ENCODE measurements at places on chromosomes 2 and 18.

DNA sequence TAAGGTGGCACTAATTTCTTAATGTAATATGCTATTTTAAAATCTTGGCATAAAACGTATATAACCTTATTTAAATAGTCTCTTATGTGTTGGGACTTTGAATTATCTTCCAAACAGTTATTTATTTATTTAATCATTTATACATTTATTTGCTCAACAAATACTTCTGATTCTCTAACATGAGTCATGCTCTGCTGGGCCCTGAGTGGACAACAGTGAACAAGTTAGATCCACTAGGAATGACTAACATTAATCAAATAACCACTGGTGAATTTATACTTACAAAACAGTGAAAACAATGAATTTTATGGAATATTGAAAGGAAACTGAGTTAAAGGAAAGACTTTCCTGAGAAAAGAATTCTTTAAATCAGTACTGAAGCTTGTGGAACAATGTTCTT is 1257.2 kb upstream of the CHAC2 start:
- no peak for DNase-seq

DNA sequence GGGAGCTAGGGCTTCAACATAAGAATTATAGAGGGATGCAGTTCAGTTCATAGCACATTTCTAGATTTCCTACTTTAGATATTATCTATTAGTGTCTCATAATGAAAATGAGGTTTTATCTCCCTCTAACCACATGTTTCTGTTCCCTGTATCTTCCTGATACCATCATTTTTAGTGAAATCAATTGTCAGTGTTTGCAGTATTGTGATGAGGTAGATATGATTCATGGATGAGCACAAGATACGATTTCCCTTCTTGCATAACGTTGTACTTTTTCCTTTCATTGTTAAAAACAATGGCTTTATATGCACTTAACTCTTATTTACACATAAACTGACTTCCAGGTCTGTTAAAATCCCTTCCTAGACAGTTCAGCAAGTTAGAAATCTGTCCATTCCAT is 211.4 kb downstream of the ZBTB7C start:
- DNase-seq, result no peak

GRCh38 chr2:62586981-62587380 is 81.0 kb upstream of the TMEM17 start:
- no peak for DNase-seq

DNA sequence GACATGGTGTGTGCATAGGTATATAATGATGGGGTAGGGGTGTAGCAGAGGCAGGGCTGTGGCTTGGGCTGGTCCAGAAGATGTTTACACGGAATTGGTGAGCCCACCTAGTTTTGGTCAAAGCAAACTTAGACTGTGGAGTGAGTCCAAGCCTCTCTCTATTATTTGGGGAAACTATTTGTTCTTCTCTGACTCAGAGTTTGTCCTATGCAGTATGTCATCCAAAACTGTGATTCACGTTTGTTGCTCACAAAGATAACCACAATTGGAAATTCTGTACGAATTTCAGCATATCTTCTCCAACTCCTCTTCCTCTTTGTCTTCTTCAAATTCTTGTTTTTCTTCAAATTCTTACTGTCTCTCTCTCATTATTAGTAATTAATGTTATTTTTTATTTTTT is 292.9 kb downstream of the XIRP2 start:
- no peak for DNase-seq

DNA sequence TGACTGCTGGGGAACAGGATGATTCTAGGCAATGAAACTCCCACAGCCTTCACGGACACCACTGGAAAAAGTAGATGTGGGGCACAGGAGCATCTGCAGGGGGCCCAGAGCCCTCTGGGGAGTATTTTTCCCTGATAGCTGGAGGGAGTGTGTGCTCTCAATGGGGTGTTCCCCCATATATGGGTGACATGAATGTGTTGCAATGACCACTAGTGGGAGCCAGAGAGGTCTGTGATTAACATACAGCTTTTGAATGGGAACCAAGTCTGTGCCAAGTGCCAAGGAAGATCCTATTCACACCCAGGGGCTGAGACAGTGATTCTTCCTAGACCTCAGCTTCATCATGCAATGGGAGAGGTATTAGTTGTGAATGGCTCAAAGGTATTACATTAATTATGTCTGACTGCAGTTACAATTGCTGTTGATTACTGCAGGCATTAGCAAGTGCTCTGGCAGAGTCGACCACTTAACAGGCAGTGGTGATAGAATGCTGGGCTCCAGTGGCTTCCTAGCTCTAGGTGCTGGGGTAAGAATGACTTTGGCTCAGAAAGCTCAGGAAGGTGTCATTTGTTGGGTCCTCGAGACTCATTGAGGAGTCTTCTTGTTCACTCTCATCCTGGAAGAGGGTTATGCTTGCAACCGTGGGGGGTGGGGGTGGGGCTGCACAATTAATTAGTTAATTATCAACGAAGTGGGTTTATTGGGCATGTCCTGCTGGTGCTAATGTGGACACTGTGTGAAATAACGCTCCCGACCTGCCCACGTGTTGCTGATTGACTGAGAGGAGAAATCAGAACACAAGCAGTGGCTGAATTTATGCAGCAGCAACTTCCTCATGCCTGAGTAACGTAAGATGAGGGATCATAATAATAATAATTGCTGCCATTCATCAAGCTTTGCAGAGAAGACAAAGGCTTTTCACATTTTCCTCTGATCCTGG is 194.1 kb downstream of the CLIP4 start:
- DNase-seq, result no peak

DNA sequence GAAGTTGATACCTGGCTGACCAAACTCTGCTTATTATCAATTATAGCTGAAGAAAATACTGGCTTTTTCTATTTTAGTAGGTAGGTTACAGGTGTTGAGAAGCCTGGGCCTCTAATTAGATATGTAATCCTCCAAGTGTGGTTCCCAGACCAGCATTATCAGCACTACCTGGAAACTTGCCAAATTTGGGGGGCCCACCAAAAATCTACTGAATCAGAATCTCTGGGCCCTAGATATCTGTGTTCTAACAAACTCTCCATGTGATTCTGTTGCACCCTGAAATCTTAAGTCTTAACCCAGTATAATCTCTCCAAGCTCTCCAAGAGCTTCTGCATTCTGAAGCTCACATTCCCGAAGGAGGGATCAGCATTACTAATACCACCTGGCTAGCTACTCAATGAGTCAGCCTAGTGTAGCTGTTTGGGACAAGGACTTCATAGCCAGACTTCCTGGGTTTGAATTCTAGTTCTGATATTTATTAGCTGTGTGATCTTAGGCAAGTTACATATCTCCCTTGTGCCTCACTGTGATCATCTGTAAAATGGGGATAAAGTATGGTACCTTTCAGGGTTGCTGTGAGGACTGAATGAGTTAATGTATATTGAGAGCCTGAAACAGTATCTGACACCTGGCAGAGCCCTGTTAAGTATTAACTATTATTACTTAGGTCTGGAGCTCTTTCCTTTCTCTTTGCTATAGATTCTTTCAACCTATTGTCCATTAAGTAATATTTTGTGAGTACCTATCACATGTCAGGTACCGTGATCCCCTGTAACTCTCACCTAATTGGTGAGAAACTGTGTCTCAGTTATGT is 94.1 kb upstream of the CD302 start:
- no peak for DNase-seq

DNA sequence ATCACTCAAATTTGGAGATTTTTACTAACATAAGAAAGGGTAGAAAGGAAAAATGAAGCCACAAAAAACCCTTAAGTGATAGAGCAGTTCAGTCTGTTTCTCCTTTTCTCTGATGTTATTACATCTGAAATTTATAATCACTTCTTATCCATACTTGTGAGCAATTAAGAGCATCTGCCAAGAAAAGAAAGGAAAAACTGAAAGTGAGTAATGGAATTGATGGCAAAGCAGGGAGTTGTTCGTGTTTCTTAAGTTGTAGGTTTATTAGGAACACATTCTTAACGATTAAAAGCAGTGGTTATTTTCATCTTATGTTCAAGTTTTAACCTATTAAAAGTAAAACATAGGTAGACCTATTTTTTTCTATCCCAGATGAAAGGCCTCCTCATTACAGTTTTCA is 277.7 kb downstream of the RND3 start:
- DNase-seq, result no peak

GRCh38 chr18:70659036-70659925 is 370.4 kb downstream of the SOCS6 start:
- no peak for DNase-seq

GRCh38 chr2:58950795-58951462 is 709.8 kb upstream of the FANCL start:
- no peak for DNase-seq

GRCh38 chr2:174059884-174060244 is 94.7 kb upstream of the SP3 start:
- DNase-seq, result no peak

- no peak for DNase-seq
These were observed 68.6 kb downstream of the EXOC6B start for GRCh38 chr2:72757177-72757775.

- no peak for DNase-seq
These were observed 42.7 kb upstream of the ZFP36L2 start for GRCh38 chr2:43269074-43269572.

DNA sequence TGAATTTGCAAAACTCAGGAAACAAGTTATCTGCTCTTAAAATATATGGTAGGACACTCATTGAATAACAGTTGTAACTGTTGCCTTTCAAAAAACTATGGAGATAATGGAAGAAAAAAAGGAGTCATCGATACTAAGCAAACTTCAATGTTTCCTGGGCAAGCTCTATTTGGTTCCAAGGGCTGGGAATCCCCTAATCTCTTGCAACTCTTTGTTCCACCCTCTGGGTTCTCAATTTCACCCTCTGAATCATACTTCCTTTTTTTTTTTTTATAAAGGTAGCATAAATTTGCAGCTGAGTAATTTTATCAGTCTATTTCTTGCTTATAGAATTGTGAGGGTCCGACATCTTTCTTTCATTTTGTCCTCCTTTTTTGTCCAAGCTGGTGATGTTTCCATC is 36.7 kb downstream of the SLC9A4 start:
- DNase-seq, result no peak

- DNase-seq, result no peak
These were observed 175.9 kb downstream of the NR4A2 start for GRCh38 chr2:156156580-156156979.

DNA sequence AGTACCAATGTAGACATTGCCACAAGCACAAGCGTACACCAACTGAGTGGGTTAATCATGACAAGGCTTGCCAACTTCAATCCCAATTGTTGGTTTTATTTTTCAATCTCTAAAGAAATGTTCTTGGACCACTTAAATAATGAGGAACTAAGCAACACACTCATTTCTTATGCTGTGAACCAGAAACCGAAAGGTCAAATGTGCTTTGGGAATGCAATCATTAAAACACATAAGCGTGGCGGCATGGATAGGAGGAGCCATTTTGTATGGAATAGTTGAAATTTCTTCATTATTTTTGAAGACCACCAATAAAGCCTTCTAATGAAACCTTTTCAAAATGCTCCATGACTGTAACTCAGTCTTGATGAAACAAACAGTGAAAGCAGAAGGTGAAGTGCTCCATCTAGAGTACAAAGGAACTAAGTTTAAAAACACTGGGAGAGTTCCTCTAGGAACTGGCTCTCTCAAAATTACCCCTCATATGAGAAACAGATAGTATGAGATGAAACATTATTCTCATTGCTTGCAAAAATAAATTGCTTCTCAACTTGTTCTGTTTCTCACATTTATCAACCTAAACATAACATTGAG is 113.2 kb upstream of the CHST9 start:
- DNase-seq, result no peak

- DNase-seq, result no peak
These were observed 11.4 kb upstream of the NMUR1 start for GRCh38 chr2:231541645-231542044.

GRCh38 chr2:88016086-88016959 is at the start of gene RNU2-63P:
RNU2-63P (minus strand) TSS chr2:88016547.
- no peak for DNase-seq

DNA sequence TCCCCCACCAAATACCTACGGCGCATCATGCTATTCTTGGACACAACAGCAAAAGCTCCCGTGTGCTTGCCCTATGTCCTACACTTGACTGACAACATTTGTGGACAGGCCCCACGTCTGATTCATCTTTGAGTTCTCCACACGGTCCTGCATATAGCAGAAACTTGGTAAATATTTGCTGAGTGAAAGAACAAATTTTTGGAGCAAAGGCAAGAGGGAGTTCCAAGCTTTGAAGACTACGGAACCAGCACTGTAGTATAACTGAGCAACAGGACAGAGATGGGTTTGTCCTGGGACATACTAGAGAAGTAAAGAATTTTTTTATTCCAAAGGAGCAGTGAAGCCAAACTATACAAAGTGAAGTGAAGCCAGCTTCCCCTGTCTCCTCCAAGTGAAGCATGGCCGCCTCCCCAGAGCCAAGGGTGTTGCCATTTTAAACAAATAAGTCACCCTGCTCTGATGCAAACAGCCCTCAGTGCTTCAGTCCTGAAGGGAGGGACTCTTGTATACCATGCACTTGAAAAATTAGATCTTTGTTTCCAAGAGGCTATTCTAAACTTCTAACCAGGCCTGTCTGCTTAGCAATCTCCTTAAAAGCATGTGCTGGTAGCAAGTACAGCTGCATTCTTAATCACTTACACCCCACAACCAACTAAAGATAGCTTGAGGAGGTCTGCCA is 35.9 kb downstream of the SPRED2 start:
- no peak for DNase-seq

GRCh38 chr2:15825276-15825980 is 114.9 kb upstream of the MYCN start:
- DNase-seq, result no peak

Measured in cortex of kidney (tissue), 1 donor.